ENCODE measurements at places on chromosomes 16 and 17. TPM values are rescaled to one million over a fixed set of nuclear protein-coding genes. Genes with fewer than 3 reads are reported as not detected.

DNA sequence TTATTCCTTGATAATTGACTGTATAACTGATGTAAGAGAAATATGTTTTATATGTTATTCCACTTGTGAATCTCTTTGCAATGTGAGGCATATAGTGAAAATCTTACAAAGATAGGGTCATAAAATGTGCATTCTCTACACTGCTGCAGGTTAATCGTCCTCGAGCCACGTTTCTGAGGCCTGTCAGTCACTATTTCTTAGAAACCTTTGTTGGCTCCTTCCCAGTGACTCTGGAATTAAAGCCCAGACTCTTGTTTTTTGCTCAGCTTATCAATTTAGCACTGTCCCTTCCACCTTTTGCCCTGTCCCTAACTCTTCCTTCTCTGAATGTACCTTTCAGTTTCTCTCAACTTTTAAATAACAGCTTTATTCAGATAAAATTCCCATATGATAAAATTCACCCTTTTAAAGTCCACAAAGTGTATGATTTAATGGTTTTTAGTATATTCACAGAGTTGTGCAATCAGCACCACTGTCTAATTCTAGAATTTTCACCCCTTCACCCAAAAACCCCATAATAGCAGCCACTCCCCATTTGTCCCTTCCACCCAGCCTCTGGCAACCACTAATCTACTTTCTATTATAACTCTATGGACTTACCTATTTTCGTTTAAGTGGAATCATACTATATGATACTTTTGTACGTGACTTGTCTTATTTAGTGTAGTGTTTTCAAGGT is 8.6 kb downstream of the TNRC6A start:
- H3K4me3 ChIP-seq, result no peak overlapping the region
- H3K4me1 ChIP-seq, result peaks cover 30% of the 10 kb centered on the region
- H3K36me3 ChIP-seq, result peaks cover 10% of the 10 kb centered on the region

GRCh38 chr17:78185981-78186691 is 716 bp downstream of the TK1 start:
- peak overlapping the region; percentile 39 for H3K27ac ChIP-seq
- H3K36me3 ChIP-seq, result peaks cover 20% of the 10 kb centered on the region
- no peaks in the 10 kb centered on the region for H3K27me3 ChIP-seq
- H3K4me1 ChIP-seq, result peaks cover 20% of the 10 kb centered on the region

DNA sequence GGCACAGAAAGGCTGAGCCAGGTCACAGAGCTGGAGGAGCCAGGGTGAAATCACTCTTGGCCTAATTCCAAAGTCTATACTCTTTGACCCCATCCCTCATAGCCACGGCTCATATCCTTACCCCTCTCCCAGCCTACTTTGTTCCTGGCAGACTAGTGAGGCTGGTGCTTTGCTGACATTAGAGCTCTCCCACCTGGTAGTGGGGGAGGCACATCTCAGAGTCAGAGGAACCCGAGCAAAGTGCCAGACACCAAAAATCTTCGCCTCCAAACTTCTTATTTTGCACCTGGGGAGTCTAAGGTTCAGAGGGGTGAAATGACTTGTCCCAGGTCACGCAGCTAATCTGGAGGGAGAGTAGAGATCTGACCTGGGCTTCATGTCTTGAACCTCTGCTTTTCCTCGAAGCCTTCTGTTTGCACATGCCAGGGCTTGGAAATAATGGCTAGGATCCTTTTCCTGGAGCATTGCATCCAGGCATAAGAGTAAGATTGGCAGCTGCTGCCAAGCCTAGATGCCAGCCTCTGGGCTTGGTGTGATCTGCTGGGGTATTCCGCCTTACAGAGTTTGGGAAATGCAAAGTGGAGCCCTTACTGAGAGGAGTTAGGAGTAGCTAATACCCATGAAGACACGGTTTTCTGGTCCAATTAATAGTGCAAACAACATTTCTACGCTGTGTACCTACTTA is 126.9 kb downstream of the SPACA3 start:
- H3K4me3 ChIP-seq, result no peak overlapping the region
- DNase-seq, result no peak
- peaks cover 4% of the 10 kb centered on the region for H3K4me1 ChIP-seq
- H3K27me3 ChIP-seq, result peaks cover 3% of the 10 kb centered on the region
- no peak overlapping the region for H3K27ac ChIP-seq
- H3K36me3 ChIP-seq, result no peaks in the 10 kb centered on the region

DNA sequence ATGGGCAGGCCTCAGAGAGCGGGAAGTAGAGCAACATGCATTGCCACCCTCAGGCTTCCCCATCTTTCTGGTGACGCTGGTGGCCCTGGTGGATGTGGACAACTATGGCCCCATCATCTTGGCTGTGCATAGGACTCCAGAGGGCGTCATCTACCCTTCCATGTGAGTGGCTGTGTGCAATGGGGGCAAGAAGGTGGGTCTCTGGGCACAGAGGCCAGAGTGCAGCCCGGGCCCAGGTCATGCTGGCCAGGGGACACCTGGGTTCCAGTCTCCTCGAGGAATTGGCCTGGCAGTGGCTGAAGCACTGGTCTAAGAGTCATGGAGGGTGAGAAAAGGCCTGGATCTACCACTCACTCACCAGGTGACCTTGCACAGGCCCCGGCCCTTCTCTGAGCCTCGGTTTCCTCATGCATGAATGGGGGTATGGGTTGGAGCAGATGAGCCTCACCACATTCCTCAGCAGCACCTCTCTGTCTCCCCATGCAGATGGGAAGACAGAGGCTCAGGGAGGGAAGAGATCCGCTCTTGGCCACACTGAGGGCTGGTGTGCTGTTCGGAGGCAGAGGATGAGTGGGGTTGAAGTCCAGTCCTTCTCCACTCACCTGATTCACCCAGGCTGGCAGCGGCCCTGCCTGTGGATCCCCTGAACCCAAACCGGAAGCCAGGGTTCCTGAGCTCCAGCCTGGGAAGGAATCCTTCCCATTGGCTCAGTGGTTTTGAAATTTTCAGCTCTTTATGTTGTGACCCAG is 7.2 kb upstream of the ADGRG3 start:
- H3K27ac ChIP-seq, result no peak overlapping the region
- no peaks in the 10 kb centered on the region for H3K27me3 ChIP-seq
- H3K4me1 ChIP-seq, result no peaks in the 10 kb centered on the region
- no peak for DNase-seq
- peaks cover 19% of the 10 kb centered on the region for H3K36me3 ChIP-seq
- no peak overlapping the region for H3K4me3 ChIP-seq

DNA sequence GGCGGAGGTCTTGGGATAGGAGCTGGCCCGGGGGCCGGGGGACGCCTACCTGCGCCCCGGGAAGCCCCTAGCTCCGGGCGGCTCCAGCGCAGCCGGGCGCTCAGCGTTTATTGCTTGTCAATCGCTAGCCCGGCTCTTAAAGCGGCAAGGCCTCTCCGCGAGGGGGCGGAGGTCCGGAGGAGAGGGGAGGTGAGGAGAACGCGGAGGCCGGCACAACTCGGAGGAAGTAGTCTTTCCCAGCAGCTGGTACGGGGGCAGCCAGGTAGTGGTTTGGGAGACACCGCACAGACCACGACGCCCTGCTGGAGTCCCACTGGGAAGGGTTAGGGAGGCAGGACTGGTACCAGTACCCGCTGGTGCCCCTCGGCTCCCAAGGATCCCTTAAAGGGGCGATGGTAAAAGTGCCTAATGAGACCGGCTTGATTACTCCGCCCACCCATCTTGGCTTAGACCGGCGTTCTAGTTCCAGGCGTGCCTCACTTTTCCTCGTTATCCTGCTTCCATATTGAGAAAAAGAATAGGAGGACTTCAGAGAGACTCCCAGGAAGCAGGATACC is at the start of gene MPP2:
TSS of gene MPP2 (minus strand) at position 112 of the 557 bp plus-strand sequence. CDS start 3,076 bp downstream, outside the sequence.
- peak within 1 kb of the TSS; percentile 71 for H3K4me3 ChIP-seq
- peaks cover 45% of the 10 kb centered on the region for H3K27me3 ChIP-seq
- H3K4me1 ChIP-seq, result peaks cover 13% of the 10 kb centered on the region
- H3K36me3 ChIP-seq, result no peaks in the 10 kb centered on the region
- peak; percentile 80 for DNase-seq

GRCh38 chr17:17021194-17021863 is 20.9 kb upstream of the MPRIP start:
- peaks cover 27% of the 10 kb centered on the region for H3K4me1 ChIP-seq
- no peak overlapping the region for H3K27ac ChIP-seq
- H3K36me3 ChIP-seq, result no peaks in the 10 kb centered on the region

DNA sequence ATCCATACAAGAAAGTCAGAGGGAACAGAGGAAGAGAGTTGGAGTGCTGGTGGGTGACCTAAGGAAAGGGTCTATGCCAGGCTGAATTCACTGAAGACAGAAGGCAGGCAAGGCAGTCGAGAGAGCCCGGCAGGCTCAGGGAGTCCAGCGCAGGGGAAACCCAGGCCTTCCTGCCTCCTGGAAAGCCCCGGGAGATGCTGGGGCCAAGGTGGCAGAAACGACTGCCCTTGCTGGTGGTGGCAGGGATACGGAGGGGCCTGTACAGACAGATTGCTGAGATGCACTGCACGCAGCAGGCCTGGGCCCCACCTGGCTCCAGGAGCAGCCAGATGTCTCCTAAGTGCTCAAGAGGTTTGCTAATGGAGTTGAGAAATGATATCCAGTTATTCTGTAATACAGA is 59.8 kb downstream of the GTF3C1 start:
- peaks cover 59% of the 10 kb centered on the region for H3K36me3 ChIP-seq
- H3K4me3 ChIP-seq, result no peak overlapping the region
- no peak overlapping the region for H3K27ac ChIP-seq

- H3K27ac ChIP-seq, result peak overlapping the region; percentile 3
- H3K27me3 ChIP-seq, result no peaks in the 10 kb centered on the region
- no peaks in the 10 kb centered on the region for H3K36me3 ChIP-seq
- H3K4me1 ChIP-seq, result peaks cover 25% of the 10 kb centered on the region
- no peak overlapping the region for H3K4me3 ChIP-seq
Observed at GRCh38 chr17:77366206-77366557, 225.4 kb downstream of the SEC14L1 start.

DNA sequence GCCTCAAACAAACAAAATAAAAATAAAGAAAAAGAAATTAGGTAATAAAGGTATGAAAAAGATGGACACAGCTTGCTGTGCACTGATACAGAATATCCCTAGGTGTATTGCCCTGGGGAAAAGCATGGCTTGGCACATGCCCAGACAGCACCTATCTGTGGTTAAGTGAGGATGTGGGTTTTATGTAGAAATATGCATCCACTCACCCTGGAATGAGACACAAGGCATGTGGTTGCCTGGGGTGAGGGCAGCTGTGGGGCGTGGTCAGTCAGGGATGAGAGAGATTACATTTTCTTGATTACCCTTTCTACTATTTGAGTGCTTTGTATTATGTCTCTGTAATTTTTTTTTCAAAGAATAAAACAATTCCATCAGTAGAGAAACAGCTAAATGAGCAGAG is 6.9 kb downstream of the PLLP start:
- H3K36me3 ChIP-seq, result no peaks in the 10 kb centered on the region

GRCh38 chr17:20992416-20992815 is 50.4 kb downstream of the USP22 start:
- peaks cover 4% of the 10 kb centered on the region for H3K36me3 ChIP-seq
- H3K27ac ChIP-seq, result no peak overlapping the region
- DNase-seq, result no peak
- peaks cover 19% of the 10 kb centered on the region for H3K4me1 ChIP-seq

- no peaks in the 10 kb centered on the region for H3K36me3 ChIP-seq
- H3K27me3 ChIP-seq, result peaks cover 60% of the 10 kb centered on the region
- no peak for DNase-seq
- no peak overlapping the region for H3K27ac ChIP-seq
- no peak overlapping the region for H3K4me3 ChIP-seq
- no peaks in the 10 kb centered on the region for H3K4me1 ChIP-seq
Observed at GRCh38 chr16:22109258-22109898, 17.0 kb downstream of the VWA3A start.

GRCh38 chr17:8413328-8413727 is 15.7 kb upstream of the RNF222 start:
- no peak for DNase-seq
- peaks cover 2% of the 10 kb centered on the region for H3K4me1 ChIP-seq
- H3K27ac ChIP-seq, result no peak overlapping the region
- no peaks in the 10 kb centered on the region for H3K36me3 ChIP-seq

DNA sequence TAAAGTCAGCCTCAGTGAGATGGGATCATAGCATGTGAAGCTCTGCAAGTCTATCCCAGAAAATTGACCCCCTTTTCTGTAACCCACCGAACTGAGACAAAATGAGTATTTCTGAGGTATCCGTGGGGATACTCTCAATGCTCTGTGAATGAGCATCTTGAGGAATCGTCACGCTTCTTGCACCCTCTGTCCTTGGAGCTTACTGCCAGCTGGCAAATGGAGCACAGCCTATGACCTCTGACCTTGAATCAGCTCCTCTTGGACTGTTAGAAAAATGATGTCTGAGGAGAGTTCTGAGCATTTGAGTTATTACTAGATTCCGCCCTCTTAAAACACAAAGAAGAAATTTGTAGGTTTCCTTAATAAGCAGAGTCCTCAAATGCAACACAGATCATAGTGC is 342.1 kb downstream of the ZFHX3 start:
- no peaks in the 10 kb centered on the region for H3K27me3 ChIP-seq
- H3K36me3 ChIP-seq, result peaks cover 8% of the 10 kb centered on the region
- DNase-seq, result no peak

DNA sequence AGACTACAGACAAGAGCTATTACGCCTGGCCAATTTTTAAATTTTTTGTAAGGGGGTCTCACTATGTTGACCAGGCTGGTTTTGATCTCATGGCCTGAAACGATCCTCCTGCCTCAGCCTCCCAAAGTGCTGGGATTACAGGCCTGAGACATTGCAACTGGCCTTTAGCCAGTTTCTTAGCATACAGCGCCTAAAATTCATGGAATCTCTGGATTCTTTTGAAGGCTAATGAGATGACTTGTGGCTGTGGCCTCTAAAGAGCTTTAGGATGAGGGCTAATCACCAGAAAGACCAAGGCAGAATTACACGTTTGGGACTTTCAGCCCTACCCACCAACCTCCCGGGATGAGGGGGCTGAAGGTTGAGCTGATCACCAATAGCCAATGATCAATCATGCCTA is 34.6 kb downstream of the AKAP10 start:
- no peak for DNase-seq
- H3K27ac ChIP-seq, result no peak overlapping the region
- peaks cover 4% of the 10 kb centered on the region for H3K4me1 ChIP-seq
- H3K36me3 ChIP-seq, result peaks cover 14% of the 10 kb centered on the region
- no peaks in the 10 kb centered on the region for H3K27me3 ChIP-seq
- no peak overlapping the region for H3K4me3 ChIP-seq

GRCh38 chr16:66427036-66427860 is at the start of gene BEAN1:
Gene BEAN1 (plus strand): TSS chr16:66427295. CDS start chr16:66437677, 10,382 bp downstream.
- DNase-seq, result peak; percentile 54
- H3K4me1 ChIP-seq, result peaks cover 5% of the 10 kb centered on the region
- H3K27ac ChIP-seq, result no peak within 1 kb of the TSS
- no peaks in the 10 kb centered on the region for H3K36me3 ChIP-seq
- peak within 1 kb of the TSS; percentile 59 for H3K4me3 ChIP-seq

- no peak for DNase-seq
- no peak overlapping the region for H3K4me3 ChIP-seq
Observed at GRCh38 chr17:61479493-61480413, 27.5 kb downstream of the TBX4 start.

The KRTAP1-5 gene
- not detected for total RNA-seq

The ASB16 gene
- 0.14 TPM for total RNA-seq

The KCTD11 gene
- total RNA-seq, result 17.7 TPM

The KRTAP17-1 gene
- total RNA-seq, result not detected

The CA4 gene
- not detected for total RNA-seq

The PRDM7 gene
- total RNA-seq, result not detected

The MFAP4 gene
- 213 TPM for total RNA-seq

The TMC6 gene
- 85.5 TPM for total RNA-seq

The KCNJ18 gene
- total RNA-seq, result not detected

The RCVRN gene
- total RNA-seq, result 1.8 TPM

The CTDNEP1 gene
- 122 TPM for total RNA-seq

The USP43 gene
- 9.7 TPM for total RNA-seq

The PIK3R5 gene
- total RNA-seq, result 0.25 TPM

The KRT32 gene
- not detected for total RNA-seq
